ENCODE measurements at places on chromosomes 11 and 22.

GRCh38 chr11:126607374-126607773, 251.9 kb downstream of the ST3GAL4 start:
- peak; percentile 41 for DNase-seq

- no peak for DNase-seq
Observed at GRCh38 chr11:94932503-94932902, 40.9 kb downstream of the CWC15 start.

DNA sequence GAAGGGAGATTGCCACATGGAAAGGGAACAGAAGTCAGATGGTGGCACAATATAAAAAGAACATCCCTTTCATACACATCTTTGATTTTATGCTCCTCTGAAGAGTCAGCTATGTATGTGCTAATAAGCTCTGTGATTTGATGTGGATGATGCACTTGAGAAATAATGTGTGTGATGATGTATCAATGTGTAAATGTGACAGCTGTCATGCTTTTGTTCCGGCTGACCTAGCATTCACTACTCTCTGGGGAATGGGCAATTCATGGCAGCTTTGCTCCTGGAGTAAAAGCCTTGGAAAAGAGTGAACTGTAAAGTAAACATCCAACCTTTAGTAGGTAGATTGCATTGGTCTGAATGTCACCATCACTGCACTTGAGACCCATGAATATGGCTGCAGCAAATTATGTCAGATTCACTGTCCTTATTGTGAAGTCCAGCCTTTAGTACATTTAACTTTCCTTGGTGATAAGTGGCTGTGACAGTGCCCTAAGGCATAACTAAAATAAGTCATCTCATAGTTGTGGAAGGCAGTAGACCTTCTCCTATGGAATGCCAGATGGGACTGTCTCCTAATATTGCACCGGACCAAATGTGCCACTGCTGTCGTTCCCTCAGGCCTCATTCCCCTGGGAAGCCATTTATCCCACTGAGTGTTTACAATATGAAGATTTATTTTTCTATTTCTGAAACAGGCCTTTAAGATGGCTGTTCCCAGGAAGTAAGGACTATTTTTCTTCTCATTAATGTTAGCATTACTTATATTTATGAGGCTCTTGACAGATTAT, 178.2 kb upstream of the CCDC90B start:
- no peak for DNase-seq

- DNase-seq = no peak
Observed at GRCh38 chr11:72305077-72305476, 61.1 kb upstream of the PHOX2A start.

GRCh38 chr11:126307706-126308105, 3.8 kb downstream of the DCPS start:
- DNase-seq = no peak

GRCh38 chr22:47164514-47165337, 402.3 kb downstream of the TBC1D22A start:
- no peak for DNase-seq

GRCh38 chr11:33262011-33262645, 4.9 kb downstream of the HIPK3 start:
- DNase-seq = no peak

GRCh38 chr11:38530226-38530625, 1932.2 kb upstream of the RAG2 start:
- no peak for DNase-seq

- no peak for DNase-seq
Observed at GRCh38 chr22:45878051-45878781, 98.7 kb downstream of the WNT7B start.

DNA sequence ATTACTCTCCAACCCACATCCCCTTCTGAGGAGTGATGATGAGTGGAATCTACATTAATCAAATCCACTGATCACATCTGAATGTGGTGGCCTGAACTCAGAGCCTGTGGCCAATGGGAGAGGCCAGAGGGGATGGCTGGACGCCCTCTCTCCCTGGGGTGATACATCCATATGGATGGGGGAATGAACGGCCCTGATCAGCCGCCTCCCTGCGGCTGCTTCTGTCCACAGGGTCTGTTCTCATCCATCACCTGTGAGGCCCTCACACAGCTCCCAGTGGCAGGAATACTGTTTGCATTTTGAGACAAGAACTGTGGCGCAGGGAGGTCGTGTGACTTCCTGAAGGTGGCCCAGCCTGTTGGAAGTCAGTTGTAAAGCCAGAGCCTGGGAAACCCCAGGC, 78.3 kb upstream of the SHISAL1 start:
- no peak for DNase-seq

GRCh38 chr11:76670485-76671236, at the start of gene LRRC32:
Gene LRRC32 (minus strand): TSS chr11:76670747. CDS start chr11:76665954, 4,793 bp downstream.
- DNase-seq = no peak

DNA sequence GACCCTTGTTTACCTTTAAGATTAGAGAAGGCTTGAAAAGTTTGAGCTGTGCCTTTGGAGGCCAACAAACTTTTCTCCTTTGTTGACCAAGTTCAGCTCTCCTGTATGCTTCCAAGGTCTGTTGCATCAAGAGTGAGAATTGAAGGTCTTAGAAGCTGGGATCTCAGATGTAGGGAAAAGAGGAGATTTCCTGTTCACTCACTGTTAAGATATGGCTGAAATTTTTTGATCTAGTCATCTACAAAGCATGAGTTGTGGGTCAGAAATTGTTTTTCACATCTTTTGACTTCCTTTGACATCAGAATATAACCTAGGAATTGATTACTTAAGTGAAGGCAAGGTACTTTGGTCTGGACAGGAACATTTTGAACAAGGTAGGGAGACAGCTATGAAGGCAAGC, 12.1 kb downstream of the OR51B4 start:
- DNase-seq = no peak

- peak; percentile 30 for DNase-seq
Observed at GRCh38 chr22:42366806-42367581, 65.2 kb downstream of the NFAM1 start.

GRCh38 chr11:124176925-124177715, 6.0 kb upstream of the OR10D3 start:
- DNase-seq = no peak

- DNase-seq = no peak
Observed at GRCh38 chr22:49664891-49665290, 162.8 kb downstream of the BRD1 start.

- DNase-seq = no peak
Observed at GRCh38 chr11:94127638-94128037, 1.0 kb upstream of the PANX1 start.

DNA sequence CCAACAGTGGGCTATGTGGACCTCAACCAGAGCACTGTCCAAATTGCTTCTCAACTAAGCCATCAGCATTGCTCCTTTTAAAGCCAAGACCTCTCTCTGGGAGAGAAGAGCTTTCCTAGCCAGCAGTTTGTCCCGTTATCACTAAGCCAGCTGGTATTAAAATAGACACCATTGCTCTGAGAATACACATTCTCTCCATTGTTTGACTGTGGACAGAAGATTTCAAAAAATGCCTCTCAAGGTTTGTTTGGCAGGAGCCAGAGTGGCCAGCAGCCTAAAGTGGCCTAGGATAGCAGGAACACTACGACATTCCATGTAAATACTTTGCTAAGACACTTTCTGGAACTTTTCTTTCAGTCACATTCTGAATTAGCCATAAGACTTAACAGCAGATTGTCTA, 41.3 kb downstream of the EIF4ENIF1 start:
- DNase-seq = no peak

GRCh38 chr11:26143566-26144290, 188.2 kb upstream of the ANO3 start:
- DNase-seq = no peak

- DNase-seq = peak; percentile 22
Observed at GRCh38 chr22:28410050-28410816, 269.4 kb downstream of the TTC28 start.

DNA sequence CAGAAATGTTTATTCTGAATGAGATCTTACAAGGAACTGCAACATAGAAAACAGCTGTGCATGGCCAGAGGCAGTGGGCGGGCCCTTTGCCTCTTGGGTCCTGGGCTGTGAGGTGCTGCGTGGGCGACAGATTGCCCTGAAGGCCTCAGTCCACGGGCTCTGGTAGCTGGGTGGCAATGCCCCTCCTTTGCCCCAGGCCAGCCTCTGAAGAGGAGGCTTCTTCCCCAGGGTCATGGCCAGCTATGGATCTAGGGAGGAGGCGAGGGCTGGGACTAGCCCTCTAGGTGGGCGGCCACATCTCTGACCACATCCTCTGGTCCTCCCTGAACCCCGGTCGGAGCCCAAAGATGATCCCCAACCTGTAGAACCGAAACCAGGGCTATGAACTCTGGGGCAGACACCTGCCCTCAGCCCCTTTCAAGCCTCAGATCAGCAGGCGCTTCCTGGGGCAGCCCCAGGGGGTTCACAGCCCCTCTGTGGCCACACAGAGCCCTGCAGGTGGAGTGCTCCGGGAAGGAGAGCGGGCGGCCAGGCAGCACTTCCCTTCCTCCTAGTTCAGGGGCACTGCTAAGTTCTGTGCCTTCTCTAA, 6.6 kb upstream of the CDC42BPG start:
- no peak for DNase-seq

DNA sequence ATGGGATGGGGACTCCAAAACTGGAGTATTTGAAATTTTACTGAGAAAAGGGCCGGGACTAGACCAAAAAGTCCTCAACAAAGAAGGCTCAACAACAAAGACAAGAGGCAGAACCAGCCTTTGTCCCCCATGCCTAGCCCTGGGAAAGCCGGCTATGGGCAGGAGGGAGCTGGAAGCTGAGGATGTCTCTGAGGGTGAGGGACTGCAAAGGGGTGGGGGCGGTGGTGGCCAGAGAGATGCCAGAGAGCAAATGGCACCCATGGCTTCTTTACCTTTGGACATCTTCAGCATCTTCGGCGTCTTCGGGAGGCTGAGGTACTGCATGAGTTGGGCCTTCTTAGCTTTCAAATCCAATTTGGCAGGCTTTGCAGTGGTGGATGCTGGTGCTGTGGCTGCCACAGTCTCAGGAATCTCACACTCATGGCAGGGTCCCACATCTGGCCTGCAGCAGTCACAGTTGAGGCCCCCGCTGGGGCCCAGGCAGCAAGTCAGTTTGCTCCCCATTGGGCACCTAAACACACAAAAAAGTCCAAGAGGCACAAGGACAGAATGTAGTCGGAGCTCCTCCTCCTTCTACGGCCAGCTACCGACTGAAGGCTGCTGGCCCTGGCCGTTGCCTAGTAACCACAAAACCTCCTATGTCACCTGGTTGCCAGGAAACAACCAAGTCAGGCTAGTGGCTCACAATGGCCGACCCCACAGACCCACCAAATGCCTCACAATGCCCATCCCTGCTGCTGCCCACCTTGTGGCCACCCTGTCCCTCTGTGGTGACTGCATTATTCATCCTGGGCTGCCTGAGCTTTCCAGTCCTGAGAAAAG, at the start of gene C22orf42:
Gene C22orf42 (minus strand): TSS at position 592 of the 822 bp plus-strand sequence. CDS start 88 bp downstream, at position 504.
- DNase-seq = no peak

GRCh38 chr11:59292611-59293010, 66.1 kb upstream of the OR5AN1 start:
- DNase-seq = no peak

DNA sequence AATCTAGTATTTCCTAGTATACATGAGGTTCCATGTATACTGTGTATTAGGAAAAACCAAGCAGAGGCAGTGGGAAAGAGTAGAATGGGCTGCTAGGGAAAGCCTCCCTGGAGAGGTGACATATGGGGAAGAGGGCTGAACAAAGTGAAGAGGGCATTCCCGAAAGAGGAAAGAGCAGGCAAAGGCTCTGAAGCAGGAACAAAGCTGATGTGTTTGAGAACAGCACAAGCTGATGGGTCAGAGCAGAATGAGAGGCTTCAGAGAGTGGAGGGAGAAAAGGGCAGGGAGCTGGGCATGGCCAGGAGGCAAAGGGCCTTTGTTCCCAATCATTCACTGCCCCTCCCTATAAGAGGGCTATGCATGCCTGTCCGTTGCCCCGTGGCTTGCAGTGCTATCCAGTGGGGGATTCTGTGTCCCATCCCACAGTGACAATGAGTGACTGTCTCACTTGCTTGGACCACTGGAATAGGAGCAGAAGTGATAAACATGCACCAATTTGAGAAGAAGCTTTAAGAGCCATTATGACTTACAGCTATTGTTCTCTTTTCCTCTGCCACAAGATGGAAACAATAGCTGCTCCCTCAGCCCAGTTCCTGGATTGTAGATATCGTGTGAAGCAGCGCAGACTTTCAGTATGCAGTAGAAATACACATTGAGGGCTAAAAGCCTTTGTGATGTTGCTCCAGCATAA, 39.6 kb downstream of the GALNT18 start:
- DNase-seq = peak; percentile 94

- no peak for DNase-seq
Observed at GRCh38 chr11:75133976-75134375, 16.9 kb upstream of the SLCO2B1 start.

DNA sequence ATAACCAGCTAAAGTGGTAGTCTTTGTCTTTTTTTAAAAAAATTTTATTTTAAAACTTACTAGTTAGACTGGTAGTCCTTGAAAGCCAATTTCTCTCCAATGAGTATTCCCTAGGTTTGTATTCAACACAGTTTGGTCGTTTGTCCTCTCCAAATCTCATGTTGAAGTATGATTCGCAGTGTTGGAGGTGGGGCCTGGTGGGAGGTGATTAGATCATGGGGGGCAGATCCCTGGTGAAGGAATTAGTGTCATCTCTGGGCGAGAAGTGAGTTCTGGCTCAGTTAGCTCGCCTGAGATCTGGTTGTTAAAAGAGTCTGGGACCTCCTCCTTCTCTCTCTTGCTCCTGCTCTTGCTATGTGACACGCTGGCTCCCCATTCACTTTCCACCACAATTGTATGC, 18.0 kb downstream of the FLI1 start:
- no peak for DNase-seq

GRCh38 chr11:78074756-78075155, 4.9 kb downstream of the NDUFC2 start:
- DNase-seq = no peak

GRCh38 chr11:94972700-94973098, 657 bp downstream of the CWC15 start:
- DNase-seq = no peak

DNA sequence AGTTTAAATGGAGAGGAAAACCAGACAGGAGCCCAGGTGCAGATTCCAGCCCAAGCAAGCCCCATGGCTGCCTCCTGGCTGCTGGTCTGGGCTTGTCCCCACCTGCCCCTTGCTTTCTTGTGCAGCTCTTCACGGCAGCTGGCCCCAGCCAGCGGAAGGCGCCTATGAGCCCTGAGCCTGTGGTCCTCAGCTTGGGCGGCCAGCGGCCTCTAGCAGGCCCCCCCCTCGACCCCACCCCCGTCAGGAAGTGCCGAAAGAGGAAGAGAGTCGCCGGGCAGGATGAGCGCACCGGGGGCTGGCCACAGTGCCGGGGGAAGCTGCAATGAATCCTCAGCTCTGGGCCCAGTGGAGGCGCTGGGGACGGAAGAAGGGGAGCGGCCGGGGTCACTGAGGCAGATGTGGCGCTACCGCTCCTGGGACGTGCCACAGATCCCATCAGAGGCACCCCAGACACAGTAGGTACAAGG, 2.1 kb upstream of the DGKZ start:
- no peak for DNase-seq

Data from hippocampal formation (tissue), 2 donors.